ENCODE measurements at places on chromosomes 2 and 18.

GRCh38 chr18:79975985-79976680 lies 11.7 kb downstream of the HSBP1L1 start:
- DNase-seq, result no peak

DNA sequence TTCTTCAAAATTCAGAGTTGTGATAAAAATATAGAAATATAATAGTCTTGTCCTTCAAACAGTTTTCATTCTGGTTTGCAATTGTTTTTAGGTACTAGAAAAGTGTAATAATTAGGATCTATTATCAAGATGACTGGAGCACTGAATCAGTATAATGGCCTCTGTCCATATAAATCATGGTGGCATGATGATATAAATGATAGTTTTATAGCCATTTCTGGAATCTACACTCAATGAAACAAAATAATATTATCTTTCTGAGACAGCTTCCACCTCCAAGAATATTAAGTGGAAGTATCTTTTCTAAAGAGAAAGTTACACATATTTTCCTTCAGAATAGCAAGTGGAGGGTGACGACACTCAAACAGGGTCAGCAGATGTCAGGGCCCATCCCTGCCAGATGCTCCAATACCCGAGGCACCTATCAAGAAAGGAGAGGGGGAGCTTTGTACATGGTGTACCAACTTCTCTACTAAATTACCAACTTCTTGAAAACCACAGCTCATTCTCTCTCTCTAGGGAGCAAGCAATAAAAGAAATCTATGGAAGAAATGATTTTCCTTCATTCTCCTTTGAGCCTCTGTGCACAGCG lies 882.7 kb upstream of the CHAC2 start:
- DNase-seq, result no peak

DNA sequence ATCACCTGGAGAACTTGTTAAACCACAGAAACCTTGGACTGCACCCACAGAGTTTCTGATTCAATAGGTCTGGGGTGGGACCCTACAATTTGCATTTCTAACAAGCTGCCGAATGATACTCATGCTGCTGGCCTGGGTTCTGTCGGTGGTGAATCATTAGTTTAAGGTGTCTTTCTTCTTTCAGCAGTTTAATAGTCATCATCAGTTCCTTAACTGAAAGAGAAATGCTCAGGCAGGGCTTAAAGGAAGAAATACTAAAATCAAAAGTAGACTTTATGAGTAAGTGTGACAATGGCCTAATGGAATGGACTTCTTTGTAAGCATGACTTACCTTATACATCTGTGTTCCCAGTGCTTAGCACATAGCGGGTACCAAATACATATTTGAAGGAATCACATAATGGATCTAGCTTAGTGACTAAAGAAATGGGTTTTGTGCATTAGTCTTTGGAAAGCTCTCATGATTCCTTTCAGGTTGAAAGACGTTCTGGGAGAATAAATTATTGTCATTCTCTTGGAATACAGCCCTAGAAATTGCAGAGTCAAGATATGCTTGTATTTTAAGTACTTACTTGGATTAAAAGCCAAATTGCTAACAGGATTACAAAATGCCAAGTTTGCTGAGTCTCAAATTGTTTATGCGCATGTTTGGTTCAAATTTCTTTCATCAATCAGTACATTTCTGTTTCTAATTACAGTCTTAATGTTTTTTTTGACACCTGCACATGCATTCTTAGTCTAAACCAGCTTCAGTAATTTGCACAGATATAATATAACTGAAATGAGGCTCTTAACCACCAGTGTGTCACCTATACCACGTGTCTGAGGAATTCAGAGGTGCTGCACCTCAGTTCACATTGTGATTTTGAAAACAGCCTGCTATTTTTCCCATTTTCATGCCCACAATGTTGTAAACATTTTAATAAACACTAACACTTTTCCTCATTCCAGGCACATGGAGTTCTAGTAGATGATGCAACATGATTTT lies 220.3 kb upstream of the NRP2 start:
- no peak for DNase-seq

- no peak for DNase-seq
Observed at GRCh38 chr2:23619941-23620340, 235.0 kb downstream of the KLHL29 start.
